GM23338 (cell line): ENCODE measurements at places on chromosomes 1 and 21. TPM values are rescaled to one million over a fixed set of nuclear protein-coding genes. Genes with fewer than 3 reads are reported as not detected.
A peak's percentile ranks its signal among the peaks of the same experiment; 100 is the strongest.

DNA sequence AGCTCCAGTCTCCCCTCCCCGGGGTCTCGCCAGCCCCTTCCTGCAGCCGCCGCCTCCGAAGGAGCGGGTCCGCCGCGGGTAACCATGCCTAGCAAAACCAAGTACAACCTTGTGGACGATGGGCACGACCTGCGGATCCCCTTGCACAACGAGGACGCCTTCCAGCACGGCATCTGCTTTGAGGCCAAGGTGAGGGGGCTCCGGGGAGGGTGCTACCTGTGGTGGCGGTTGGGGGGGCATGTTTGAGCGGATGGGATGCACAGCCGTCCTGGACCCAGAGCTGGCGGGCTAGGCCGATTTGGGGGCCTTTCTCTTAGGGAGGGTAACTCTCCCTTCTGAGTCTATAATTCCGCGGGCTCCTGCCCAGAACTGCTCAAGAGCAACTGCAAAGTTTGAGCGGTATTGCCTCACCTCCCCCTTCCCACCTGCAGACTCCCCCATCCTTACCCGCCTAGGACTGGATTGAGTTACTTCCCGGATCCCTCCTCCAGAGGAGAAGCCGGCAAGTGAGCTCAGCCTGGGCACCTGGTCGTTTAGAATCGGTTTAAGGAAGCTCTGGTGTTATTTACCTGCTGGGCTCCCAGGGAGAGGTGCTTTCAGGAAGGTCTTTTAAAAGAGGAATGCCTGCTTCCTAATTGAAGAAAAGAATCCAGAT lies 730 bp downstream of the NOS1AP start:
- peak overlapping the region; percentile 71 for H3K4me3 ChIP-seq
- DNase-seq, result peak; percentile 81
- H3K36me3 ChIP-seq, result no peaks in the 10 kb centered on the region
- H3K4me1 ChIP-seq, result peaks cover 34% of the 10 kb centered on the region

DNA sequence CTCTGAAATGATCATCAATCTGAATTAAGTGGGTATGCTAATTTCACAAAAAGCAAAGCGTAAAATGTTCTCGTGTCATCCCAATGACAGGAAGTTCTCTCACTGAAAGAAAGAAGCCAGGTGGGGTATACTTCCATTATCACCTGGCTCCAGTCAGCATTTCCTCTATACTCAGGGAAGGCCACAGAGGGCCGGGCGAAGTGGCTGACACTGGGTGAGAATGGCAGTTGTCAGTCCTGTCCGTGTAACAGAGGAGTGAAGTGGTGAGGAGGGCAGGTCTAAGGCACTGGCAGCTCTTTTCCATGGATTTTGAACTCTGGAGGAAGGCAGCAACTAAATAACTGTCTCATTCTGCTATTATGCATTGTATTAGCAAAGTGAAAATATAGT lies 60.4 kb downstream of the CAPN2 start:
- H3K27me3 ChIP-seq, result no peaks in the 10 kb centered on the region
- no peak for DNase-seq
- H3K4me1 ChIP-seq, result 0 out of 2 replicates have a peak, but pooled peaks cover 7% of the 10 kb centered on the region
- no peak overlapping the region for H3K4me3 ChIP-seq

GRCh38 chr1:221488550-221488949 lies 253.3 kb downstream of the DUSP10 start:
- H3K4me3 ChIP-seq, result no peak overlapping the region
- H3K27ac ChIP-seq, result no peak overlapping the region
- no peaks in the 10 kb centered on the region for H3K36me3 ChIP-seq
- H3K27me3 ChIP-seq, result no peaks in the 10 kb centered on the region

- H3K27me3 ChIP-seq, result peaks cover 41% of the 10 kb centered on the region
- no peak overlapping the region for H3K4me3 ChIP-seq
- H3K36me3 ChIP-seq, result no peaks in the 10 kb centered on the region; the same call in 1 of the 2 replicates
- no peak overlapping the region for H3K27ac ChIP-seq
- H3K4me1 ChIP-seq, result peaks cover 9% of the 10 kb centered on the region; the same call in 1 of the 2 replicates
Observed at GRCh38 chr21:40845441-40845995, 1.4 kb downstream of the DSCAM start.

GRCh38 chr21:25895565-25896205 lies 160.9 kb downstream of the GABPA start:
- H3K27me3 ChIP-seq, result no peaks in the 10 kb centered on the region
- peak; percentile 66 for DNase-seq
- no peak overlapping the region for H3K27ac ChIP-seq

GRCh38 chr1:86460998-86461397 lies 7.7 kb upstream of the CLCA1 start:
- no peaks in the 10 kb centered on the region for H3K27me3 ChIP-seq
- no peaks in the 10 kb centered on the region for H3K4me1 ChIP-seq
- no peak overlapping the region for H3K4me3 ChIP-seq
- no peak overlapping the region for H3K27ac ChIP-seq
- no peak for DNase-seq

DNA sequence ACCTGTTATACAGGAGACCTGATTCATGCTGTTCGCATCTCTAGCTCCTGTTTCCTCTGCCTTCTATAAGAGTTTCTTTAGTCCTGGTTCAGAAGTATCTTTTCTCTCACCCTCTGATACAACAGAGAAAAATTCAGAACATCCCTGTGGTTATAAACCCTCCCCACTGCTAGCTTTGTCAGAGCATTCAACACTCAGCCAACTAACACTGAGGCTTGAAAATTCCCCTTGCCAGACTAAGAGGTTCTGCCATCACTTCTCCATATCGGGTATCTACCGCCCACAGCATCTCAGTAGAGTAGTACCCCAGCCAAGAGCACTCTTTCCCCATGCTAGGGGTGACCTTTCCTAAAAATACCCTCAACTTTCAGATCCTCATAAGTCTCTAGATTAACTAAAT lies 19.6 kb upstream of the PIK3R3 start:
- no peaks in the 10 kb centered on the region; the same call in none of the 2 replicates for H3K4me1 ChIP-seq
- H3K4me3 ChIP-seq, result no peak overlapping the region
- no peak overlapping the region for H3K27ac ChIP-seq
- H3K36me3 ChIP-seq, result no peaks in the 10 kb centered on the region
- DNase-seq, result no peak

DNA sequence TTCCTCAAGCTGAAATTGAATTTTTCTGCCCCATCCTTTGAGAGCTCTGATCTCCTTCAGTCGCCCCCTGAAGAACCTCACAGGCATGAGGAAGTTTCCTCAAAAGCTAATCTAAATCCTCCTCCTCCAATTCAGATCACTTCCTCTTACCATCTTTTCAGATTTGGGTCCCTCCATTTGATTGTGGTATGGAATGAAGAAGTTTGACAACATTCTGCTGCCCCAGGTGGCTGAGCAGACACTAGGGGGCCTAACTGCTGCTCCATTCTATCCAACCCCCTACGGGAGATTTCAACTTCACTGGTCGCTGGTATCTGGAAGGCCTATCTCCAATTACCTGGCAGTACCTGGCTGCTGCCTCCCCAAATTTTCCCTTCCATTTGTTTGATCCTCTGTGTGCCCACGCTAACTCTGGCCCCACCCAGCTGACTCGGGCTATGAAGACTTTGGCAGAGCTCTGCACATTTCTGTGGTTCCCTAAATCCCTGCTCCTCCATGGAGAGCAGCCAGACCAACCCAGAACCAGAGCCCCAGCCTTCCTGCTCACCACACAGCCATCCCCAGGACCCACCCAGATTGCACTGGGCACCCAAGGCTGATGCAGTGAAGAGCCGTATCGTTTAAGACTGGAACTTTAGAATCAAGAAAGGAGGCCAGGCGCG lies 7.8 kb downstream of the IRF6 start:
- H3K4me3 ChIP-seq, result no peak overlapping the region
- no peaks in the 10 kb centered on the region for H3K27me3 ChIP-seq
- H3K27ac ChIP-seq, result no peak overlapping the region
- H3K36me3 ChIP-seq, result peaks cover 7% of the 10 kb centered on the region

DNA sequence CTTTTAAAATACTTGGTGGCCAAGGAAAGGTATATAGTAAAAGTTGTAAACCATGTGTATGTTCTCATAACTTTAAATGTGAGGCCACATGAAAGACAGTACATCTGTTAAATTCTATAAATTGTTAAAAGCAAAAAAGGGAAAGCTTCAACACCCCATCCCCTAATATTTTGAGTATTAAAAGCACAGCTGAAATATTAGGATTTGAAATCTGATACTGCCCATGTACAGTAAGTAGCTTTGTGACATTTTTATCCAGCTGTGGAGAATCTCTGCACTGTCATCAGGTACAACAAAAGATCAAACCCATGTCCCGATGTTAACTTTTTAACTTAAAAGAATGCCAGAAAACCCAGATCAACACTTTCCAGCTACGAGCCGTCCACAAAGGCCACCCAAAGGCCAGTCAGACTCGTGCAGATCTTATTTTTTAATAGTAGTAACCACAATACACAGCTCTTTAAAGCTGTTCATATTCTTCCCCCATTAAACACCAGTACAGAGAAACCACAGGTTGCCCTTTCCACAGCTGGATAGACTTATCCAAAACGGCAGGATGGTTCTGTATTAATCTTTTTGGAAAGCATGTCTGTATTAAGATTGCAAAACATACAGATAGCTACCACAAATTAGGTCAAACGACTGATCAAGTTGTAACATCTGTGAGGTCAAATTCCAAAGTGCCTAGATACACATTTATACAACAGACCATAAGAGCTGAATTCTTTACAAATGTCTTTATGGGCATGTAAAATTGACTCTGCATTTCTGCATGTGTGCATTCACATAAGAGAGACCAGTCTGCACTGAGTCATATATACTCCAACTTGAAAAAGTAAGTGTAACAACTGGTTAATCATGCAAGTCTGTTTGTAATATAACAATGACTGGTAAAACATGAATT lies 5.2 kb downstream of the IRF2BP2 start:
- H3K27ac ChIP-seq, result no peak overlapping the region
- no peak for DNase-seq
- peak overlapping the region; percentile 72 for H3K4me3 ChIP-seq
- peaks cover 75% of the 10 kb centered on the region for H3K4me1 ChIP-seq

Gene NCF2
- total RNA-seq, result not detected in 2 replicates

Gene OR2W3
- total RNA-seq, result 0.45 and 1.9 TPM in 2 replicates

Gene NTMT2
- total RNA-seq, result not detected in 2 replicates
